Lung (tissue), 17 donors: ENCODE measurements at places on chromosomes 5 and 9. TPM values are rescaled to one million over a fixed set of nuclear protein-coding genes. Genes with fewer than 3 reads are reported as not detected.

Gene TSSK1B
- total RNA-seq: 0.14 TPM

Gene TAF1L
- not detected for total RNA-seq

Gene PIP5K1B
- total RNA-seq: 20.4 TPM

Gene ZBED3
- total RNA-seq: 17.1 TPM

GRCh38 chr5:43567967-43568366, 11.1 kb upstream of the PAIP1 start:
- H3K4me1 ChIP-seq: peaks cover 21% of the 10 kb centered on the region
- H3K27ac ChIP-seq: no peak overlapping the region
- no peaks in the 10 kb centered on the region for H3K27me3 ChIP-seq
- H3K36me3 ChIP-seq: no peaks in the 10 kb centered on the region
- DNase-seq: no peak
